ENCODE measurements at places on chromosomes 11 and 22.

DNA sequence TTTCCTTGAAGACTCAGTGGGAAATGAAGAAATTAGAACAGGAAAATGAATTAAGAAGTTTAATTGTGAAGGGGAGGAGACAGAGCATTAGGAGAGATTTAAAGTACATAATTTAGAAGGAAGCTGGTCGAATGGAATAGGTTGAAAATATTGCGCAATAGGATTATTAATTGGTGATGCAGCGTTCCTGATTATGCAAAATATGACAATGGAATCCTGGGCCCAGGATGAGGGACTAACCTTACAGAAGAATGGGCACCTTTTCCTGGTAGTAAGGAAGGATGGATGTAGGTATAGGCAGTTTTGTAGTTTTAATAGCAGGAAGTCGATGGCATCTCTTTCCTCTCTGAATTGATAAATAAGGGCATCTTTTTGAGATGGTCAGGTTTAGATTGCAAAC, 7.8 kb downstream of the TTC12 start:
- DNase-seq: no peak

GRCh38 chr11:122637541-122637940, 18.0 kb upstream of the UBASH3B start:
- DNase-seq: no peak

DNA sequence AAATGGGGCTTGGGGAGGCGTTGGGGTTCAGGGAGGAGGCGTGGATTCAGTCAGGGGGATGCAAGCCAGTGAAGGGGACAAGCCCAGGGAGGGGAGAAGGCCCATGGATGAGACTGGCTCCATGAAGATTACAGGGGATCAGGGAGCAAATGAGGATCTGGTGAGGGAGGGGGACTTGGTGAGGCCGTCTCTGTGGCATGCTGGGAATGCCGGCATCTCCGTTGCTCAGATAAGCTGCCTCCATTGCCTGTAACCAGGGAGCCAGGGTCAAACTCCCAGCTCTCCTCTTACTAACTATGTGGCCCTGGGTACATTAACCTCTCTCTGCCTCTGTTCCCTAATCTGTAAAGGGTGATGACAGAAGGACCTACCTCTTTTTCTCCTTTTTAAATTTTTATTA, 38.7 kb downstream of the TPBGL start:
- no peak for DNase-seq

GRCh38 chr11:68839911-68840641, 1.6 kb downstream of the CPT1A start:
- DNase-seq: no peak

GRCh38 chr11:9607511-9607899, 34.0 kb downstream of the WEE1 start:
- no peak for DNase-seq

DNA sequence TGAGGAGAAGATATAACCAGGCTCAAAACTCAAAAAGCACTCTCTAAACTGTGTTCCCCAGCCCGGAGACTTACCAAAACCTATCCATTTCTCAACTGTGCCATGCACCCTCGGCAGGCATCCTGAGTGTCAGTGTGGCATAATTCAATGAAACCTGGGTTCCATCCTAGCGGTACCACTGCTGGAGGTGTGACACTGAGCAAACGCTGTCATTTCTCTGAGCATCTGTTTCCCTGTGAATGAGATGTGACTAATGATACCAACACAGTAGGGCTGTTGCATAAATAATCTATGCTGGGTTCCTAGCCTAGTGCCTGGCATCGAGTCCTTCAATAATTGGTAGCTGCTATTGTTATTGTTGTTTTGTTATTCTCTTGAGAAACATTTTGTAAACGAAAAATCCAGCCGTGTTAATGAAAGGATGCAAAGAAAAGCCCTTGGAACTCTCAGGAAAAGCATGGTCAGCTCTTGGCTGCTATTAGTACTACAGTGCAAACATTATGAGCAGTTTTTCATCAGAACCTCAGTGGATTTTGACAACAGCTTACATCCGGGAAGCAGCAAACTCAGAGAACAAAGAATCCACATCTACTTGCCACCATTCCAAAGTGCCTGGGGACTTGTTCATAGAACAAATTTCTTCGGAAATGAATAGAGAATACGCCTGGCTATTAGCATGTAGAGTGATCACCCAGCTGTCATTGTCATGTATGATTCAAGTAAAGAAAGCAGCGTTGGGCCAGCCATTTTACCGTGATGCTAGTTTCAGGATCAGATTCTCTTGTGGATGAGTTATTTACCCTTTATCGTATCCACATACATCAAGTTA, 53.7 kb downstream of the TECTA start:
- DNase-seq: peak; percentile 51

DNA sequence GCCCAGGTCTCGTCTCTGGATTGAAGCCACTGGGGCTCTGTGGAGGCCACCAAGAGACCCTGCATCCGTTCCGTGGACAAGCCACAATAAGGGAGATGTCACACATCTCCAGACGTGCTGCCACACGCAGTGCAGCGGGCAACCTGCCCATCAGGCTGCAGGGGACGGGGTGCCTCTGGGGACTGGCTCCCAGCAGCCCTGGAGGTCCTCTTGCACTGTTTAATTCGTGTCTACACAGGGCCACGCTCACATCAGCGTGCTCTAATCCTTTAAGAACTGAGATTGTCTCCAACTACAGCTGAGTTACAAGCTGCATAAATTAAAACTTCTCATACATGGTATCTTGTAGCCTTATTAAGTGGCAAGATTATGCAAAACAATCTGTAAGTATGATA, 1232.2 kb downstream of the BRD1 start:
- no peak for DNase-seq

- no peak for DNase-seq
These were observed 30.7 kb upstream of the CLDN5 start for GRCh38 chr22:19554834-19555404.

GRCh38 chr11:57279116-57279515, 42.1 kb upstream of the APLNR start:
- no peak for DNase-seq

DNA sequence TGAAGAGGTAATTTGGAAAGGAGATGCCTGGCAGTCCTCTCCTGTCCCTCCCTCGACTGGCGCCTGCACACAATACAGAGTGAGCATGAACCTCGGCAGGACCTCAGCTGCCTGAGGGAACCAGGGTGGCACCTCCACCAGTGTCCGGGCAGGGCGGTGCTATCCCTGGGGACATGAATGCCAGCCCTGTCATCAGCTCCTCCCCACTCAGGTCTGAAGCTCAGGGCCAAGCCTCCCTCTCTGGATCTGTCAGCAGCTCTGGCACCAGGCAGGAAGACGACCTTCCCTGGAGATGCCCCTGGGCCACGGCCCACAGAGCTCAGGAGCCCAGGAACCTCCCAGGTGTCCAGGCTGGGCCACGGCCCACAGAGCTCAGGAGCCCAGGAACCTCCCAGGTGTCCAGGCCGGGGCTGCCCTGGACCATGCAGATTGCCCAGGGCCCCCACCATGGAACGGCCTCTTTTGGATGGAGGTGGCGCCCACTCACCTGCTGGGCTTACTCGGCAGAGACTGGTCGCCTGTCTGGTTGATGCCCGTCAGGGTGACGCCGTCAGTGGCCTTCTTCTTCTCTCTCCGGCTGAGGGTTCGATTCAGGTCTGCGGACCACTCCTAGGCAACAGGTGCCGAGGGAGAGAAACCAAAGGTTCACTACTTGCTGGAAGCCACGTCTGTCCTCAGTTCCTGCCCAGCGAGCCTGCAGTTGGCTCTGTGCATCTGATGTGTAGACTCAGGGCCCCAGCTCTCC, 21.7 kb upstream of the ARFGAP3 start:
- DNase-seq: no peak

DNA sequence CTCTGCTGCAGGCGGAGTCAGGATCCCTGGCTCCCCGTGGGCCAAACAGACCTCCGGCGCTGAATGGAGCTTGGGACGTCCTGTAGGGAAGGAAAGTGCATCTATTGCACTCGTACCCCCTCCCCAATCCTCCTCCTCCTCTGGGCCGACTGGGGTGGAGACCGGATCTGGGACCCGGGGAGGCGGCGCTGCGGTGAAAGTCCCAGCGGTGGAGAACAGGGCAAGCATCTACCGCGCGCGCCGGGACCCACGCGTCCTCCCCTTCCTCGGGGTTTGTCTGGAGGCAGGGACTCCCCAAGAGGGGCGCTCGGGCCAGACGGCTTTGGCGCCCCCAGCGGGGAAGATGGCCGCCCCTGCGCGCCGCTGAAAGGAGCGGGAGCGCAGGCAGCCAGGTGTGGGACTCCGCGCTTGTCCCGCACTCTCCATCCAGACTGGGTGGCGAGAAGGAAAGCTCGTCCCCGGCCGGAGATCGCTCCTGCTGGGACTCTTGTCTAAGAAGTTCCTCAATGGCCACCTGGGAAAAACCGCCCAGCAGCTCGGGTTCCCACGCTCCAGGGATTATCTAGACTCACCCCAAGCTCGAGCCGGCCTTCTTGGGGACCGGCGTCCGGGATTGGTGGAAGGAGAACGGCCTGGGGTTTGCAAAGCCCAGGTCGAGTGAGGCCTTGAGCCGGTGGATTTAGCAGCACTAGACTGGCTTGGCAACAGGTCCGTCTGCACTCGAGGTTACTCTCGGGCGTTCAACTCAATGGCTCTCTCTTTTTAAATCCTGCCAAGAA, 718 bp downstream of the FADS2 start:
- peak; percentile 17 for DNase-seq

DNA sequence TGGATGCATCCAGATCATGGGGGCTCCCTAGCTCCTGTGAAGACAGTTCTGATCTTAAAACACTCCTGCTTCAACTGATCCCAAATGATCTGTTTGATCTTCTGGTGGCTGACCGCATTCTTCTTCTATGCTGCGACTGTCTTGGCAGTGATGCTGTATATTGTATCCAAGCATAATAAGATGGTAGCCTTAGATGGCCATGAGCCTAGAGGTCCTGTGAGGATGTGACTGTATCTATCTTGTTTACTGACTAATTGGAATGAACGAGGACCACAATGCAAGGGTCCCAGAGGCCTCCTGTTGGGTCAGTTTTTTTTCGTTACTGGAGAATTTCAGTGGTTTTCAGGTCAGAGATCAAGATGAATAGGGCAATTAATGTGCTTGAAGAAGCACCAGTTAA, 7.1 kb upstream of the MPEG1 start:
- DNase-seq: no peak

DNA sequence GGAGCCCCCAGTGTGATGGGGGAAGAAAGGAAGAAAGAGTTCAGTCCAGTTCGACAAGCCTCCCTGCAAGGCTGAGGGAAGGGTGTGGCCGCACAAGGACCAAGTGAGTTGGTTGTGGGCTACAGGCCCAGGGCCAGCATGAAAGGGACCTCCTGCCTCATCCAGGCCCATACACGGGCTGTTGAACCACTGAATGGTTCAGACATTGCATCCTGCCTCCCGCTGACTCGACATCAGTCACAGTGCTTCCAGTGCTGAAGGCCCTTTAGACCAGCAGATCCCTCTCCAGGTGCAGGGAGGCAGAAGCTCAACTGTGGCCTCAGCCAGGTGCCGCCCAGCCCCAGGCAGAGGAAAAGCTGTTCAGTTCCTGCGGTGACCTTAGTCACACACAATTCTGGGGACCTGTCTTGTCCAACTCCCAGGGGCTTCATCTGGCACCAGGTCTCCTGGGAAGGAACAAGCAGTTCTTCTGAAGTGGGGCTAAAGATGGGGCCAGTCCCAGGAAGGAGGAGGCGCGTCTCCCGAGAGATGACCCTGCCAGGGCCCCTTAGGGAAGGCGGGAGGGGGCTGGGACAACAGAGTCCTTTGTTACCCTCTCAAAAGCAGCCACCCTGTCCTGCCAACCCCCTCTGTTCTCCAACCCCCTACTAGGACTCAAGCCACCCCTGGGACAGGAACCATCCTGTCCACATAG, 6.6 kb downstream of the ARRB1 start:
- no peak for DNase-seq

- no peak for DNase-seq
These were observed 13.7 kb downstream of the MCM5 start for GRCh38 chr22:35413624-35414023.

Measured in NCI-H2081 (cell line).